T follicular helper cell (primary cell): ENCODE measurements at places on chromosomes 16 and 17.

DNA sequence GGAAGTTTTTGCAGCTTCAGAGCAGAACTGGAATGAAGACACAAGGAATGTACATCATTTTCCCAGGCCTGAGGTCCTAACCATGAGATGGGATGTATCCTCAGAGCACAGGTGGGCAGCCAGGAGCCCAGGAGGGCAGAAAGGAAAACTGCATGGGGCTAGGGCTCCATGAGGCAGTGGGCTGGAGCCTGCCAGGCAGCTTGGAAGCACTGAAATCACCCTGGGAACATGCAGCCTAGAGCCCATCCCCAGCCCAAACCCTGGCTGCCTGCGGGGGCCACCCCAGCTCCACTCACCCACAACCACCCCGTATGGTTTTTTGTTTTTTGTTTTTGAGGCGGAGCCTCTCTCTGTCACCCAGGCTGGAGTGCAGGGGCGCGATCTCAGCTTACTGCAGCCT, 86.2 kb upstream of the SIAH1 start:
- no peak for DNase-seq

DNA sequence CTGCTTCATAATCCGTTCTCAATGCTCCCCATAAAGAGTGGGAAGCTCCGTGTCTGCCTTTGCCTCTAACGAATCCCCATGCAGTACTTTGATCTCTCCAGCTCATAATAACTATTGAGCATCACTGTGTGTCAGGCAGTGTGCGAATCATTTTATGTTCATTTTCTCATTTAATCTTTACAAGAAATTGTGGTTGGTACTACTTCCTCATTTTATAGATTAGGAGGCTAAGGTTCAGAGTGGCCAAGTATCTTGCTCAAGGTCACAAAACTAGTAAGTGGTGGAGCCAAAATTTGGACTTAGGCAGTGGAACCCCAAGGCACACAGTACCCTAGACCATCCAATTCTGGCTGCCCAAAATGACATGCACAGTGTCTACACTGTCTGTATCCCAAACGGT, 44.8 kb downstream of the ABCC12 start:
- no peak for DNase-seq

GRCh38 chr17:51479303-51479702, 219.0 kb downstream of the UTP18 start:
- DNase-seq = no peak

DNA sequence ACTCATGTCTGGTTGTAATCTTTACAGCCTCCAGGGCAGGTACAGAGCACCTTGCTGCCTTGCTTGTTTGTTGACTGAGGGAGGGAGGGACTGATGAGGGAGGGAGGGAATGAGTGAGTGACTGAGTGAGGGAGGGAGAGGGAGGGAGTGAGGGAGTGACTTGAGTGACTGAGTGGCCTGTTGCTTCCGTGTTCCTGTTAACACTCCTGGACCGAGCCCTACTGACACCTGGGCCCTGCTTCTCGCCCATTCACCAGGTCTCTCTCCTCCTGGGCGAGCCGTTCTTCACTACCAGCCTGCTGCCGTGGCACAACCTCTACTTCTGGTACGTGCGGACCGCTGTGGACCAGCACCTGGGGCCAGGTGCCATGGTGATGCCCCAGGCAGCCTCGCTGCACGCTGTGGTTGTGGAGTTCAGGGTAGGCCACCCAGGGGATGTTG, 41.2 kb downstream of the PRMT7 start:
- DNase-seq = no peak

GRCh38 chr17:68790492-68790891, 164.7 kb downstream of the ABCA8 start:
- DNase-seq = no peak

DNA sequence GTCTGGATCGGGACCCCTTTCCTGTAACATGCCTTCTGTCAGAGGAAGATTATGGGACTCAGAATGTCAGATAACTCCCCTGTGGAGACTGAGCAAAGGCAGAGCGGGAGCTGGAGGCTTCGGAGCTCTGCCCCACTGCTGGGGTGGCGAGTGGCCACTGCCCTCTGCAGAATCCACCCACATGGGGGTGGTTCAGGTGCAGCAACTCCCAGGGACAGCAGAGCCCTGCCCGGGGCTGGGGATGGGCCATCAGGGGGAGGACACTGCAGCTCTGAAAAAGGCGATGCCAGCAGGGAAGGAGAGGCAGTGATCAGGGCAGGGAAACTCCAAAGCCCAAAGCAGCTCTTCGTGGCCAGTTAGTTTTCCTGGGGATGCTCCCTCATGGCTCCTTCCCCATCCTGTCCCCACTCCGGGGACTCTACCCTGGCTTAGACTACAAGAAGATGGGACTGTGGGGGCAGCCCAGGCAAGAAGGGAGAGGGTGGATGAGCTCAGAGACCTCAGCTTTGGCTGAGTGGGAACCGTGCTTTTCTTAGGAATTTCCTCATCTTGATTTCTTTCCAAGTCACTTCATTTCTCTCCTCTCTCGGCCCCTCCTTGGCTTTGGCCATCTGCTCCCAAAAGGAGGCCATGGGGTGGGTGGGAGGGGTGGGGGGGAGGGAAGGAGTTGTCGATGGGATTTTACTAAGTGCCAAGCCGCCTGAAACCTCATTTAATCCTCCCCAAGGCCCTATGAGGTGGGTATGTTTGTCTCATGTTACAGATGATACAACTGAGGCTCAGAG, 4.0 kb downstream of the CA4 start:
- no peak for DNase-seq

DNA sequence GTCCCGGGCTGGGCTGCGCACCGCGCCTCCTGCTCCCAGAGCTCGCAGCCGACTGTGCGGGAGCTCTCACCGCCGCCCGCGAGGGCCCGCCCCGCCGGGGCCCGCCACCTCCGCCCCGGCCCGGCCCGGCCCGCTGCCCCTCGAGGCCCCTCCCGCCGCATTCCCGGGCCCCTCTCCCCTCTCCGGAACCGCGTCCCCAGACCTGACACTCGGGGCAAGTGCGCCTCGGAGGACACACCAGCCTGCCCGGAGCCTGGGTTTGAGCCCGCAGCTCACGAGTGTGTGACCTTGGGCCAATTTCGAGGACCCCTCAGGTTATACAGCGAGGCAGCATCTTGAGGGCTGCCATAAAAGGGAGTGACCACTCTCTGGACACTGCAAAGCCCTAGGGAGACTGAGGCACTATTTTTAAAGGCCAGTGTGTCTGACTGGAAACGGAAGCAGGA, 2.0 kb upstream of the GRIN2C start:
- DNase-seq = no peak

DNA sequence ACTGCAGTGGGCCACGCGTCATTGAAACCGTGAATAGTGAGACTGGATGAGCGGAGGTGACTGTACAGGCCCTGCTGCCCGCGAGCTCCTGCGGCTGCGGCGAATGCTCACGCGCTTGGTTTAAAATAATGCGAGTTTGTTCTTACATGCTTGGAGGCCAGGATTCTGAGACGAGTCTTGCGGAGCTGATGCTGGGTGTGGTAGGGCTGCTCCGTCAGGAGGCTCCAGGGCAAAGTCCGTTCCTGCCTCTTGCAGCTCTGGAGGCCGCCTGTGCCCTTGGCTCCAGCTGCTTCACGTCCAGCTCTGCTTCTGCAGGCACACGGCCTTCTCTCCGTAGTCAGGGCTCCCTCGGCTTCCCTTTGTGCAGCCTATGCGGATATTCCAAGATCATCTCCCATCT, 9.5 kb downstream of the ACSF3 start:
- no peak for DNase-seq

DNA sequence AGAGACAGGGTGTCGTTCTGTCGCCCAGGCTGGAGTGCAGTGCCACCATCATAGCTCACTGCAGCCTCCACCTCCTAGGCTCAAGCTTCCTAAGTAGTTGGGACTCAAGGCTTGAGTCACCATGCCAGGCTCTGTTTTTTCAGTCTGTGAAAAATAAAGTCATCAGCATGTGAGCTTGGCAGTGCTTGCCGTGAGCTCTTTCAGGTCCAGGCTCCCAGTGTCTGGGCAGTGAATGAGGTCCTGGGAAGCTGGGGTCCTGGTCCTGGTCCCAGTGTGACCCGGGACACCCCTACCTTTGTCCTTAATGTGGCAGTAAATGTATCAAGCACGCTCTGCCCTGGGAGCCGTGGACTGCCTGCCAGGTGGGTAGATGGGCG, 22.9 kb upstream of the RPL13 start:
- no peak for DNase-seq

DNA sequence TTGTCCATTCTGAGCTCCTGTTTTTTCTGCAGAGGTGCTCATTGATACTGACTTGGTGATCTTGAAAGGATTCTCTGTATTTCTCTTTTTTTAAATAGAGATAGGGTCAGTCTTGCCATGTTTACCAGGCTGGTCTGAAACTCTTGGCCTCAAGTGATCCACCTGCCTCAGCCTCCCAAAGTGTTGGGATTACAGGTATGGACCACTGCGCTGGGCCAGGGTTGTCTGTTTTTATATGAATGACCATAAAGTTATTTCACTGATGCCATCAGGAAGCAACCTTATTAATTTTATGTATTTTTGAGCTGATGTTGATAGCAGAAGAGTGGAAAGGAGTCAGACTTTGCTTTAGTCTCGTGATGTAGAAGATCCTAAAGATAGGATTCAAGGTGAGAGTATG, 35.7 kb upstream of the METTL9 start:
- DNase-seq = no peak

DNA sequence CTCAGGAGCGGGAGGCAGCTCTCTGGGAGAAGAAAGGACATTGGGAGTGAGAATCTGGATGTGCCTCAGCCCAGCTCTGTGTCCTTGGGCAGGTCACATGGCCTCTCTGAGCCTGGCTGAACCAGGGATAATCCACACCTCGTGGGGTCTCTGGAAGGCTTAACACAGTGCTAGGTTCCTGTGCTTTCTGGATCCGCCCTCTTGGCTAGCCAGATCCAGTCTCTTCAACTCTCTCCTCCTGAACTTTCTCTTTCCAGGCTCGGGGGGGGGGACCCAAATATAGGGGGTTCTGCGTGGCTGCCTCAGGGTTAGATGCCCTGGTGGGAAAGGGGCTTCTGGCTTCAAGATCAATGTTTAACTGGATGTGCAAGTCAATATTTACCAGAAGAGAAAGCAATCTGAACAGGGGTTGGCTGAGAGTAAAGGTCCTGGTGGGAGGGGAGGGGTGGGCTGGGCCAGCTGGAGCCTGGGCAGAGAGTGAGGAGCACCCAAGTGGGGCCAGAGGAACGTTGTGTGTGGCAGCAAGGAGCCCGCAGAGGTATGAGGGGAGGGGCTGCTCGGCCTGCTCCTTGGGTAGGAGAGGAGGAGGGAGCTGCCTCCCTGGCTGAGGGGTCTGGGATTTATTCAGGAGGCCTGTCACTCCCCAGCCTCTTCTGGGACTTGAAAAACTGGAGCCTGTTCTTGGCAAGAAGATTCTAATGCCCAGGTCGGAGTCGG, at the start of gene SERPINF2:
Gene SERPINF2 (plus strand): TSS at position 501 of the 717 bp plus-strand sequence. CDS start 2,125 bp downstream, outside the sequence.
- DNase-seq = no peak

- DNase-seq = no peak
Observed at GRCh38 chr17:81242421-81243332, 3.6 kb downstream of the NDUFAF8 start.

DNA sequence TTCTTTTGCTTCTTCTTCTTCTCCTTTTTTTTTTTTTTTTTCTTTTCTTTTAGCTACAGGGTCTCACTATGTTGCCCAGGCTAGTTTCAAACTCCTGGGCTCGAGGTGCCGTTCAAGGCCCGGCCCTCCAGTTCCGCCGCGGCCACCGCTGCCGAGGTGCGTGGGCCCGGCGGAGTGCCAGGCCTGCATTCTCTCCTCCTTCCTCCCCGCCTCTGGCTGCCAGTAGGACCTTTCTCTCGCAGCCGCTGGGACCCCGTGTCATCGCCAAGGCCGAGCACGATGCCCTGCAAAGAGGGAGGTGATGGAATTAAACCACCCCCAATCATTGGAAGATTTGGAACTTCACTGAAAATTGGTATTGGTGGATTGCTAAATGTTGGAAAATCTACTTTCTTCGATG, 195.8 kb downstream of the CDRT15L2 start:
- DNase-seq = no peak

DNA sequence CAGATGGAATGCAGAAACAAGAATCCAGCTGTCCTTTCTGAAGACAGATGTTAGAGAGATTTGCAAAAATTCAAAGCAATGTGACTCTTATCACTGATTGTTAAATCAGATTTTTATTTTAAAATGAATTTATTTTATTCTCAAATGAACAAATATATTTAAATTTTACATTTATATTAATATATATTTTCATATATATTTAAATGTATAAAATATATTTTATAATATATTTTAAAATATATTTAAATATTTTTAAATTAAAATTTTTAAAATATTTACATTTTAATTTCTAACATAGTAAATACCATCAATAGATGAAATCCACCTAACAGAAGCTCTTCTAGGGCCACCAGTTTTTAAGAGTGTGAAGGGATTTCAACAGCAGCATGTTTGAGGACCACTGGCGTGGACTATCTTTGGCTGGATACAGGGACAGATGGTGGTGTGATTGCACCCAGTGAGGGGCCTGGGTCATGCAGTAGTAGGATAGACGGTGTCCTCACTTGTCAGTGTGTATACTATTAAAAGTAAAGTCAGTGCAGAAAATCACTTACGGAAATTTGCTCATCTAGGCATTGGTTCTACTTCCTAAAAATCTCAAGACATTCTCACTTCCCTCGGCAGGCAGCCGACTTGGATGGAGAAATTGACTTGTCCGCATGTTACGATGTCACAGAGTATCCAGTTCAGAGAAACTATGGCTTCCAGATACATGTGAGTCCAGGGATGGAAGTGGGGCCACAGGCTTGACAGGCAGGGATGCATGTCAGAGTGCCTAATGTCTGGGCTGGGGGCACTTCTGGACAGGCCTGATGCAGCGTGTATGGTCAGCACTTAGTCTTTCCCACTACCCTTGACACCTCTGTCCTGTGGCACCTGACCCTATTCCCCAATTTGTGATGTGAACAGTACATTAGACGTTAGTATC, 56.3 kb downstream of the PLD6 start:
- no peak for DNase-seq

DNA sequence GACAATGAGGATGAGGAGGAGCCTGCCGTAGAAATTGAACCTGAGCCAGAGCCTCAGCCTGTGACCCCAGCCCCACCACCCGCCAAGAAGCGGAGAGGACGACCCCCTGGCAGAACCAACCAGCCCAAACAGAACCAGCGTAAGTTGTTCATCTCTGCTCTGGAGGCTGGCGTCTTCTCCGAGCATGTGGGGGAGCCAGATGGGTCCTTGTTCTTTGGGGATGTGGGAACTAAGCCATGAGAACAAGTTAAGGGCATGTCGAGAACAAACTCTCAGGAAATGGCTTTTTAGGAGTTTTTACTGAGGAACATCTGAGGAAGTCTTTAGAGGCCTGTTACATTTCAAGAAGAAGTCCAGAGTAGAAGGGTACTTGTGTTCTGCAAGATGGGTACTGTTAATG, 8.2 kb upstream of the CARMIL2 start:
- no peak for DNase-seq
